ENCODE measurements at places on chromosomes 2 and 18. TPM values are rescaled to one million over a fixed set of nuclear protein-coding genes. Genes with fewer than 3 reads are reported as not detected.
A peak's percentile ranks its signal among the peaks of the same experiment; 100 is the strongest.

DNA sequence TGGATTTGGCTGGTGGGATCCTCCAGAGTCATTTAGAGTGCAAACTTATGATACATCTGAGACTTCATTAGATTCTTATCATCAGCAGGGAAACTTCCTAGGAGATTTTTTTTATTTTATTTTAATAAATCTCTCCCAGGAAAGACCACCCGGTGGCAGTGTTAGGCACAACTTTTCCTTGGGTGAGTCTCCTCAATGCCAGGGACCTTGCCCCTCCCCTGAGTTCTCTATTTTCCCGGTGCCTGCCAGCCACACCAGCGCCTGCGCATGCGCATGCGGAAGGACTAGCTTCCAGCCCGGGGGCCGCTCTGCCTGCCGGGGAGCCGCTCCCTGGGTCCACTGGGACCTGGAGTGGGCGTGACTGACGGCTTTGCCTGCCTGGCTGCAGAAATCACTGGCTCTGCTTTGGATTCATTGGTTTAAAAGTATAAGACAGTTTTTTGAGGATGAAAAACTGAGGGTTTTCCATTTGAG, 86.6 kb downstream of the TMEM182 start:
- DNase-seq, result no peak

- no peak for DNase-seq
These were observed 223.1 kb downstream of the CALCRL start for GRCh38 chr2:187224989-187225388.

DNA sequence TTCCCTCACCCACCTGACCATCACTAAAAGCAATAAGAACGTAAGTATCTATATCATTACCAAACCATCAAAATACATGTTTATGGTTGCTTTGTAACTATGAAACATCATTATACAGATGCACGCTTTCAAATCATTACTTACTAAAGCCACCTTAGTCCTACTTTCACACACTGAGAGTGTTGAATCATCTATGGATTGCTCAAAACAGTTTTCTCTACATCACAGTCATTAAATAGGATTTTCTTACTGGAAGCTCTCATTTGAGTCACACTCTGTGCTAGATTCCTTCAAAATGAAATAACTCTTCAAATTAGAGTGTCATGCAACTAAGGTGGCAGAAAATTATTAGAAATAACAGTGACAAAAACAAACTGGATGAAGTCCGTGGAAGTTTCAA, 878.4 kb downstream of the CPS1 start:
- no peak for DNase-seq

- DNase-seq, result no peak
These were observed 3.8 kb downstream of the GALNT5 start for GRCh38 chr2:157261199-157261782.

- DNase-seq, result no peak
These were observed 25.8 kb upstream of the ERICH2 start for GRCh38 chr2:170744248-170745002.

DNA sequence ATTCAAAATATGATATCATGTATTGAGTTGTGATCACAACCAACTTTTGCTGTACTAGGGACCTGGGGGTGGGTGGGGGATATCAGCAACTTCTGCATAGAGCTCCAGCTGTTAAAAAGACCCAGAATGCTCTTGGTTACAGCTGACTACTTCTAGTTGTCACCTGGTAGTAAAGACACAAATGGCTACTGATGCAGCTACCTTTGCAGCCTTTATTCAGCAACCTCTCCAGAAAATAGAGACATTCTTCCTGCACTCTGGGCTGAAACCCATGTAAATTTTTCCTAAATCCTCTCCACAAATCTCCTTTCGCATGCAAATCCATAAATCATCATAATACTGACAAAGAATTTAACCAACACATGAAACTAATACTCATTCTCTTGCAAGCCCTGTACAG, 238.3 kb downstream of the TCF4 start:
- DNase-seq, result no peak

DNA sequence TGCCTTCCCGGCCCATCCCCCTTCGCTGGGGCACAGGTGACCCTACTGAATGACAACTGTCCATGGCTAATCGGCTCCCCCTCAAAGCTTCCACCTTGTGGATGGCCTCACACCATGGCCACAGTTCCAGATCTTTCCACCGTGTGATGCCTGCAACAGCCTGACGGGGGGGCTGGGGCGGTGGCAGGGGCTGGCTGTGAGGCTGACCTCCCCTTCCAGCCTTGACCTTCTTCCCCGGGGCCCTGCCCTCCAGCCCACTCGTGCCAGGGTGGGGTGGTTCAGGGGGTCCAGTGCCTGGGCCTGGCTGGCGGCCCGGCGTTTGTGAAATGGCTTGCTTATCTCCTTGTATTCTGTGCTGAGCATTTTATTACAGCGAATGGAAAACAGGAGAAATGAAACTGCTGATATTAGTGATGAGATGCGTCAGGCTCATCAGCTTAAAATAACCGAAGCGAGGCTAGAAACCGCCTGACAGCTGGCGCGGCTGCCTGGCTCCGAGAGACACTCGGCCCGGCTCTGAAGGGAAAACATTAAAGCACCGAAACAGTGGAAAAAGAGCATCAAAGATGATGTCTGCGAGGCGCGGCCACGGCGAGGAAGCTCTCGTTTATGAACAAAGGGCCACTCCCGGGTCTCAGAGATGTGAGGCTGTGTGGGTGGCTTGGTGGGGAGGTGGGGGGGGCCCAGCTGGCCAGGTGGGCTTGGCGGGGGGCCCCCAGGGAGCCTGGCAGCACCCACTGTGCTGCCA, 916 bp upstream of the PDCD1 start:
- DNase-seq, result no peak

DNA sequence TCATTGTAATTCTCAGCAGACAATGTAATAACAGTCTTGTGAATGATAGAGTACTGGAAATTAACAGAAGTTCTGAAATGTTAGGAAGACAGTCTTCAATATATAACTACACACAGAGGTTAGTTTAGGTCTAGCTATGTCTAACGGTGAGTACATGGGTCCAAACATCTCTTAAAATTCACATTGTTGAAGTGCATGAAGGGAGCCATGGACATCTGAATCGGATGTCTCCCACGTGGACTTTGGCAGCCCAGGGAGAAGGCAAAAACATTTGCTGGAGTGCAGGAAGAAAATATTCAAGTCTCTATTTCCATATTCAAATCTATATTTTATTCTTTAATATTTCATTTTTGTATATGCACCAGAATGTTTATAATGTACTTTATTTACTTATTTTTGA, 34.8 kb downstream of the CACNB4 start:
- DNase-seq, result no peak

DNA sequence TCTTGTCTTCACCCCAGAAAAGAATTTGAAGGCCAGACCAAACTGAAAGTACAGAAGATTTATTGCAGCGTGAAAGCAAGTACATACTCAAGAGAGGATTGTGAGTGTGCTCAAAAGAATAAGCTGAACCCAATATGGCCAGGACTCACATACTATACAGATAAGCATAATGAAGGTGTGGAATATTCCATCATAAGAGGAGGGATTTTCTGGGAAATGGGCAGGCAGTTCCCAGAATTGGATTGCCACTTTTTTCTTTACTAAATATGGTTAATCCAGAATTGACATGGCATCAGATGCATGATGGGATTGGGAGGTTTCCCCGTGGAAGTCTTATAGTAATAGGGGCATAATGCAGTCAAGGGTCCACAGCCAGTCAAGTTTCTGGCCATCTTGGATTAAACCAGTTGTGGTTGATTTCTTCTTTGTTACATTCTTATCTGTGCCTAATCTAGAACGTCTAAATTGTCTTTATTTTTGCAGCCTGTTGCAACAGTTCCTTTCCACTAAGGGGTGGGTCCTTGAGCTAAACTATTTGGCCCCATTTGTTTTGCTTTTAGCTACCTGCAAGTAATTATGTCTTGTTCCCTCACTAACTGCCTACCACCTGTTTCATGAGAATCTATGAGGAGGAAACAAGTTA, 9.0 kb downstream of the SP140L start:
- no peak for DNase-seq

GRCh38 chr2:50866626-50867025, 165.3 kb downstream of the NRXN1 start:
- no peak for DNase-seq

DNA sequence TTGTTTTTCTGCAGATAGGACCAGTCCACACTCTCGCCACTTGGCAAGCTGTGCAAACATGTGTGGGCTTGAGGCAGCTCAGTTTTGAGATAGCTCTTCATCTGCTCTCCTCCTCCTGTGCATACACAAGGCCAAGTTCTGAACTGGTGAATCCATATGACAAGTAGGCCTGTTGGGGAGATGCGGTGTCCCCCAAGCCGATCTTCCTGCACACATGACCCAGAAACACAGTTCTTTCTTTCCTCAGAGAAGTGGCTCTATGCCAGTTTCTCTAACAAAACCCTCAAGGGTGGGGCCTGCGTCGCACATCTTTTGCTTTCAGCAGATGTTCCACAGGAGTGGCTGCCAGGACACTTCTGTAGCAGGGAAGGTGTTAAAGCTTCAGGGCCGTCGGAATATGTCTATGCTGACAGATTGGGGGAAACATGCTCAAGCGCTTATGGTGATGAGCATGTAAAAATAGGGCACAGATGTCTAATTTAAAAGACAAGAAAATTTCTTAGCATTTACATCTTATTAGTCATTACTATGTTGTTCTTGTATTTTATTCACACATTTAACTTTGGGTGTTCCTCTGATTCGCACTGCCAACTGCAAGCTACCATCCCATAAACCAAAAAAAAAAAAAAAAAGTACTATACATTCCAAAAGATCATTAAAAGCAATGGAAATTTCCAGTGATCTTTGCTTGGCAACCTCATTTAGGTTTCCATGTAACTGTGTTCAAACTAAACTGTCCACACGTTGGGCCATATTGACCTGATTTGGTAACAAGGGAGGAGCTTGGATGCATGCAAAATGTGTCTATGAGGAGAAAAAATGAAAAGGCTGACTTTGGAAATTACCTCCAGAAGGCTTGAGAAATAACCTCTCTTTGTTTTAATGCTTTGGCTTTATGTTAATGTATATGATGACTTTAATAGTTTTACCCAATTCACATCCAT, 1055.5 kb upstream of the KLHL29 start:
- peak; percentile 39 for DNase-seq

- no peak for DNase-seq
These were observed 567.0 kb upstream of the CRIM1 start for GRCh38 chr2:35788543-35788942.

- no peak for DNase-seq
These were observed 53.7 kb downstream of the EHD3 start for GRCh38 chr2:31287654-31288053.

GRCh38 chr2:43170405-43171105, 55.9 kb downstream of the ZFP36L2 start:
- no peak for DNase-seq

DNA sequence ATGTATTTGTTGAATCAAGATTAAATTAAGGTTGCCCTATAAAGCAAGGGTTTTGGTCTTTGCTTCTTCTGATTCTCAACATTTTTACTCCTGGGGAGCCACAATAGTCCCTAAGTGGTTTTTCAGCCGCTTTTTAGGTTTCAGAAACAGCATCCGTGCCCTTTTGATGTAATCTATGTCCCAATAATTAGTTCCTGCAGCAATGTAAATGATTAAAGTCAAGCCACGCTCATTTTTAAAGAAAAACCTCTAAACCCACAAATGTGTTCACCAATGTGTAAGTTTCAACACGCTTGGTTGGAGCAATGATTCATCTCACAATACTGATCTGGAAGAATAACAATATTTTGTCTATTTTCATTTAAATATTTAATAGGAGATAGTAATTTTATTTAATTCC, 5.6 kb downstream of the ARL4C start:
- no peak for DNase-seq

- no peak for DNase-seq
These were observed 71.1 kb upstream of the CTLA4 start for GRCh38 chr2:203796248-203797010.

DNA sequence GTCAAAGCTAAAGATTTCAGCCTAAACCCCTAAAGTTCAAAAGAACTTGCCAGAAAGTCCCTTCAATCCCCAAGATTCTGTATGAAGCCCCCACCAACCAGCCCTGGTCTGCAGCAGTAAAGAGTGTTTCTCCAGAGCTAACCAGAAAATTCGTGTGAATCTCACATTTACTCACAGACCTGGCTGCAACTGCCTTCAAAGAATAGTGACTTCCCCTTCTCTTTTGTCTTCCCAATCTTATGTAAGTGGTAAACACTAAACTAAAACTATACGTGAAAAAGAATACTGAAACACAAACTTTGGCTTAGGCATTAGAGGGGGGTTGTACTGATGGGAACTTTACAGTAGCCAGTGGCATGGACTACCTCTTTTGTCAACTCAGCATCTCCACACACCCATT, 50.6 kb upstream of the SETBP1 start:
- DNase-seq, result no peak

DNA sequence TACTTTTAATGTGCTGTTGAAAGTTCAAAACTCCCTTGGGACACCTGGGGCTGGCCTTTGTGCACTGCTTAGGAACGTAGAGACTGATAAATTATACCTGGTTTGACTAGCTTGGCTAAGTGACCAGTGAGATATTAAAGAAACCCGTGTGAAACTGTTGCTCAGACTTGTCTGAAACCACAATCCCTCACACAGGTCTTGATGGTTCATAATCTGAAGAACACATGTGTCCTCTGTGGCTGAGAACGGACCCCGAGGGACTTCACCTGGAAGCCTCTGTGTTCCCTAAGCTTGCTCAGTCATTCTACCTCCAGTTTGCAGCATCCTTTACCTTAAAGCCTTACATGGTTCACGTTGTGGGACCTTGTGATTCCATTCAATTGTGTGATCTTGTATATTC, 218.8 kb downstream of the CBLN2 start:
- DNase-seq, result no peak

GRCh38 chr2:41510108-41510507, 537.7 kb upstream of the PKDCC start:
- no peak for DNase-seq

- DNase-seq, result no peak
These were observed 59.4 kb downstream of the HK2 start for GRCh38 chr2:74893332-74893731.

GRCh38 chr2:222950638-222951285, 89.9 kb downstream of the ACSL3 start:
- no peak for DNase-seq

GRCh38 chr2:10378189-10378588, 69.9 kb downstream of the ODC1 start:
- DNase-seq, result no peak

- DNase-seq, result peak; percentile 29
These were observed 407.3 kb upstream of the LYPD1 start for GRCh38 chr2:133077269-133077822.

The EMILIN1 gene
- polyA plus RNA-seq, result 61.4 TPM

The ZNF512 gene
- polyA plus RNA-seq, result 41.1 TPM

The PHOSPHO2 gene
- 3.5 TPM for polyA plus RNA-seq

The LIMS2 gene
- polyA plus RNA-seq, result 41.3 TPM

The CREG2 gene
- polyA plus RNA-seq, result 3.9 TPM

The CD226 gene
- polyA plus RNA-seq, result 0.67 TPM

The MC2R gene
- 0.09 TPM for polyA plus RNA-seq

The DSC2 gene
- polyA plus RNA-seq, result 10.1 TPM

The SKOR2 gene
- not detected for polyA plus RNA-seq

Measured in forelimb muscle (tissue), 1 donor.